A673 (cell line): ENCODE measurements at places on chromosomes 16 and 17.
A peak's percentile ranks its signal among the peaks of the same experiment; 100 is the strongest.

DNA sequence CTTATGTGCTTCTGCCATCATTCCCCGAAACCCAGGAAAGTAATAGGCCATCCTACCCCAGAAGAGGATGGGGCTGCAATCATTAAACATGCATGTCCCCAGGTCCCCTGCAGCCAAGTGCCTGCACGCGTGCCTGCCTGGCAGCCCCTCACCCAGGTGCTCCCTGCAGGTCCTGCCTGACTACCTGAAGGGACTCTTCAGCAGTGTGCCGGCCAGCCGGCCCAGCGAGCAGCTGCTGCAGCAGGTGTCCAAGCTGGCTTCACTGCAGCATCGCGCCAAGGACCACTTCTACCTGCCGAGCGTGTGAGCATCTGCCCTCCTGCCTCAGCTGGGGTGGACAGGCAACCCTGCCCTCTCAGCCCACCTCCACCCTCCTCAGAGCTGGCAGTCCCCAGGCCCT is 16.2 kb upstream of the ALKBH5 start:
- no peak for DNase-seq
- no peaks in the 10 kb centered on the region for H3K4me1 ChIP-seq
- no peak overlapping the region for H3K4me3 ChIP-seq
- H3K27ac ChIP-seq, result no peak overlapping the region
- no peaks in the 10 kb centered on the region for H3K27me3 ChIP-seq
- H3K36me3 ChIP-seq, result no peaks in the 10 kb centered on the region

DNA sequence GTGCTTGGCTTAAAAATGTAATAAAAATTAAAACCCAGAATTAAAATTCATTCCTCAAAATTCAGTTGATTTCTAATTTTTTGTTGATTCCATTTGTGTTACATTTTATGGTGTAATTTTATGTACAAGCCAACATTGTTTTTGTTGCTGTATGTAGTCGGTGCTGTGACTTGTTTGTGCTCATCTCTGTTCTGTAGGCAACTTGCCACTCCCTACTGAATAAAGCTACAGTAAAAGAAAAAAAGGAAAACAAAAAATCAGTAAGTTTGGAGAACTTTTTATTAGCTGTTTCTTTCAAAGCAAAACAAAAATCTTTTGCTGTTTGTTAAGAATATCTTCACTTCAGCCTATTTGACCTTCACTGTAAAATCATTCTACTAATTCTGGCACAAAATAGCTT is 44.3 kb downstream of the OMG start:
- no peak overlapping the region for H3K27ac ChIP-seq
- H3K4me3 ChIP-seq, result no peak overlapping the region
- H3K4me1 ChIP-seq, result peaks cover 45% of the 10 kb centered on the region
- no peak for DNase-seq
- H3K27me3 ChIP-seq, result no peaks in the 10 kb centered on the region
- no peaks in the 10 kb centered on the region for H3K36me3 ChIP-seq

DNA sequence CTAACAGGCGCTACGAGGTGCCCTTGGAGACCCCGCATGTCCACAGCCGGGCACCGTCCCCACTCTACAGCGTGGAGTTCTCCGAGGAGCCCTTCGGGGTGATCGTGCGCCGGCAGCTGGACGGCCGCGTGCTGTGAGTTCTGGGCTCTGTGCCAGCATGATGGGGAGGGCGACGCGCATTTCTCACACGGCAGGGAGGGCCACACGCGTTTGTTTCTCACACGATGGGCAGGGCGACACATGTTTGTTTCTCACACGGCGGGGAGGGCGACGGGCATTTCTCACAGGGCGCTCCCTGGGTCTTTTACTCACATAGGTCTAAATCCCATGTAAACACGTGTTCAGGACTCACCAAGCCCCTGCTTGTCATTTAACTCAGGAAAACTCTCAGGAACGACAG is 4.4 kb downstream of the GAA start:
- DNase-seq, result peak; percentile 47
- no peak overlapping the region for H3K4me3 ChIP-seq
- no peak overlapping the region for H3K27ac ChIP-seq
- H3K4me1 ChIP-seq, result peaks cover 10% of the 10 kb centered on the region
- no peaks in the 10 kb centered on the region for H3K36me3 ChIP-seq
- no peaks in the 10 kb centered on the region for H3K27me3 ChIP-seq

DNA sequence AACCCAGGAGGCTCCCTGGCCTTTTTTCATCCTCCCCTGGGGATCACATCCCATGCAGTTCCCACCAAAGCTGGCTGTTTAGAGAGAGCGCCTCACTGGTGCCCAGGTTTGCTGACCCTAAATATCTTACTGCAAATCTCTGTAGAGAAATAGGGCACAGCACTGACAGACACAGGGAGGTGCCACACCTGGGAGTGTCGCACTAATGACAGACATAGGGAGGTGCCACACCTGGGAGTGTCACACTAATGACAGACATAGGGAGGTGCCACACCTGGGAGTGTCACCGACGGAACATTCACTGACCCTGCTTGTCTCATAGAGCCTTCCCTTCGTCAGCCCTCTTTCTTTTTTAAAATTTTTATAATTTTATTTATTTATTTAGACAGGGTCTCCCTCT is 25.6 kb downstream of the UNK start:
- H3K27ac ChIP-seq, result no peak overlapping the region
- no peaks in the 10 kb centered on the region for H3K27me3 ChIP-seq

DNA sequence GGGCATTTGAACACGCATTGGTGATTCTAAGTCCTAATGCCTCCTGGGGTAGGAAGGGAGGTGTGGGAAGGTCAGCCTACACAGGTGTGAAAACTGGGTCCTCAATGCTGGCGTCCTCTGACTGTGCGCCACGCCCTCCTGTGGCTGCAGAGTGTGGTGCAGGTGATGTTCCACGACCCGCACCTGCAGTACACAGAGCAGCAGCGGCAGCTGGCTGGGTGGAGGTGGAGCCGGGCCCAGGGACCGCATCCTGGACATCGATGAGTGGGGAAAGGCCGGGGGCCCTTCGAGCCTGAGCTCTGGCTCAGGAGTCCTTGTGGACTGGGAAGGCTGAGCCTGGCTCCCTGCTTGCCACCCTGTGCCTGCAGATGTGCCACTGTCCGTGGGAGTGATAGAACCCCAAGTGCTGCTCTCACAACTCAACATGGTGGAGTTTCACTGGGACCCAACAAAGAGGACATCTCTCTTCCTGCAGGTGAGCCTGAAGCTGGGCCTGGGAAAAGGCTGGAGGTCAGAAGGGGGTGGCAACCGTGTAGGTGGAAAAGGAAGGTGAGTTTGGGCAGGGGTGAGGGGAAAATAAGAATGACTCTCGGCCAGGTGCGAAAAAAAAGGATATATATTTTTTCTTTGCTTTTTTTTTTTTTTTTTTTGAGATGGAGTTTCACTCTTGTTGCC is 14.0 kb upstream of the STAC2 start:
- no peak for DNase-seq
- no peaks in the 10 kb centered on the region for H3K36me3 ChIP-seq
- peaks cover 10% of the 10 kb centered on the region for H3K4me1 ChIP-seq
- no peaks in the 10 kb centered on the region for H3K27me3 ChIP-seq
- no peak overlapping the region for H3K27ac ChIP-seq

DNA sequence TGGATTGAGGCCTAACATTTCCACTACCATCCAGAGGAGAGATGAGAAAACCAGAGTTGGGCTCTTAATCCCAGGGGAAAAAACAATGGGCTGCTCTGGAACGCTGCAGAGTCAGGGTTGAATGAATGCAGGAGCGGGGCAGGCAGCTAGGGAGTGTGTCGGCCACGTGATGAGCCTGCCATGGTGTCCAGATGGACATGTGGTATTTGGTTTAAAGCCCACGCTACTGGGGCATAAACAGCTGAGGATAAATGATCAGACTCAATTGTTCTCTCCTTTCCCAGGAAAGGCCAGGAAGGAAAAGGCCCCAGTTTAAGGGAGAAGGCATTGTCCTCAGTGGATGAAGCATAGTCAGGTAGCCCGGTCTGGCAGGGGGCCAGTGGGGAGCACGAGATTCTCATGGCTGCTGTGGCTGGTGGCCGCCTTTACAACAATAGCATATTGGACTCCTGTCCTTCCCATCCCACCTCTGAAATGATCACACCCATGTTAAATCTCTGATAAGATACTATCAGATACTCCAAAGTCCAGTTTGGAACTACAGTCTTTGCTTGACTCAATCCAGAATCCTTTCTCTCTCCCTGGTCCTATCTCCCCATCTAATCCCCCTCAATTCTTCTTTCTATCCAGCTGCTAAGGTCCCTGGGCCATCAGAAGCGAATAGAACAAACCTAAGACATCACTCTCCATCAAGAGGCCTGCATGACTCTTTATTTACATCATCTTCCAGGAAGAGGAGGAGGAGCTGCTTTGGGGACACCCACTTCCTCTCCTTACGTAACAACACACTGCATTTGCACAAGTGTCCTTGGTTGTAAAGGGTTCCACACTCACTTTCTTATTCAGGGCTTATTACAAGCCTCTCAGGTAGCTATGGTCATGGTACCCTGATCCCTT is 20.4 kb downstream of the CA4 start:
- no peak for DNase-seq
- H3K27me3 ChIP-seq, result no peaks in the 10 kb centered on the region
- peaks cover 6% of the 10 kb centered on the region for H3K4me1 ChIP-seq
- H3K27ac ChIP-seq, result no peak overlapping the region
- H3K4me3 ChIP-seq, result no peak overlapping the region

DNA sequence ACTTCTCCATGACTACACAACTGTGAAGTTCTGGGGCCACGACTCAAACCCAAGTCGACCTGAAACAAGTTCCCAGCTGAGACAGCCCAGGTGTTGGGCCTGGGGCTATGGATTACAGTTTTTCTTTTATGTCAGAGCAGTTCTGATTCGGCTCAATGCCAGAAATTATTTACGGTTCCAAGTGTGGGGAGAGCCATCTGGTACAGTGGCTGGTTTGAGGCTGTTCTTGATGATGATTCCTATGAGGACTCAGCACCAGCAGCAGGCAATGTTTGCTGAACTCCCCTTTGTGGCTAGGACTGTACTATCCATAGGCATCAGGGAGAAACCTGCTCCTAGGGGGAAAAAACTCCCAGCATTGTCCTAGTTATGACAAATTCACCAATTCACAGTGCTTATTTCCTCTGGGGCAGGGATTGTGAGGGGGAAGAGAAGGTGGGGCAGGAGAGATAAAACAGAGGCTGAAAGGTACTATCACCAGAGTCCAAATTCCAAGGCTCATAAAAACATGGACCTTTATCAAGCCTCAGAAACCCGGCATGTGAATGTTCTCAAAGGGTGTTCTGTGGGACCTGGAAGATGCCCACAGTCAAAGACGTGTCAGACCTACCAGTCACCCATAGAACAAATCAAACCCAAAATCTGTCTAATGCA is 18.2 kb upstream of the CMTM4 start:
- H3K27me3 ChIP-seq, result no peaks in the 10 kb centered on the region
- no peaks in the 10 kb centered on the region for H3K36me3 ChIP-seq
- no peak overlapping the region for H3K4me3 ChIP-seq
- peak; percentile 19 for DNase-seq
- H3K27ac ChIP-seq, result no peak overlapping the region
- H3K4me1 ChIP-seq, result no peaks in the 10 kb centered on the region

DNA sequence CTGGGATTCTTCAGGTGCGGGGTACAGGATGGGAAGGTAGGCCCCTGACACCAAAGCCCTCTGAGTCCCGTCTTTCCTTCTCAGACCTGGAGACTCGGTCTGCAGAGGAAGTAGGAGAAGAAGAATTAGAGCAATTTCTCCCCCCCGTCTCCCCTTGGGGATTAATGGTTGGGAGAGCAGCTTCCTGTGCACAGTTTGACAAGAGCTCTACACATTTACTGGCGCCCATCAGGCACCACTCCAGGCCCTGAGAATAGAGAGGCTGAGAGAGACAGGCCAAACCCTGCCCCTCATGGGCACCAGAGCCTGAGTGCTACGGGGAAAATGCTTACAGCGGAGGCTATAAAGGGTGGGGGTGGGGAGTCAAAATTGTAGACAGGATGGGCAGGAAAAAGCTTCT is 3.5 kb upstream of the C16orf74 start:
- H3K4me3 ChIP-seq, result no peak overlapping the region
- peaks cover 56% of the 10 kb centered on the region for H3K4me1 ChIP-seq
- peak overlapping the region; percentile 19 for H3K27ac ChIP-seq
- no peaks in the 10 kb centered on the region for H3K27me3 ChIP-seq
- peak; percentile 95 for DNase-seq
